ENCODE measurements at places on chromosomes 7 and 10.
A peak's percentile ranks its signal among the peaks of the same experiment; 100 is the strongest.

GRCh38 chr10:115093286-115093775 is at the start of gene ATRNL1:
ATRNL1 (plus strand) TSS chr10:115093365; CDS start chr10:115093751, 386 bp downstream.
- DNase-seq: peak; percentile 57

- DNase-seq: no peak
Measured at GRCh38 chr7:130135208-130136205, 65.2 kb downstream of the KLHDC10 start.

GRCh38 chr10:17418249-17418648 is 36.1 kb downstream of the ST8SIA6 start:
- no peak for DNase-seq

DNA sequence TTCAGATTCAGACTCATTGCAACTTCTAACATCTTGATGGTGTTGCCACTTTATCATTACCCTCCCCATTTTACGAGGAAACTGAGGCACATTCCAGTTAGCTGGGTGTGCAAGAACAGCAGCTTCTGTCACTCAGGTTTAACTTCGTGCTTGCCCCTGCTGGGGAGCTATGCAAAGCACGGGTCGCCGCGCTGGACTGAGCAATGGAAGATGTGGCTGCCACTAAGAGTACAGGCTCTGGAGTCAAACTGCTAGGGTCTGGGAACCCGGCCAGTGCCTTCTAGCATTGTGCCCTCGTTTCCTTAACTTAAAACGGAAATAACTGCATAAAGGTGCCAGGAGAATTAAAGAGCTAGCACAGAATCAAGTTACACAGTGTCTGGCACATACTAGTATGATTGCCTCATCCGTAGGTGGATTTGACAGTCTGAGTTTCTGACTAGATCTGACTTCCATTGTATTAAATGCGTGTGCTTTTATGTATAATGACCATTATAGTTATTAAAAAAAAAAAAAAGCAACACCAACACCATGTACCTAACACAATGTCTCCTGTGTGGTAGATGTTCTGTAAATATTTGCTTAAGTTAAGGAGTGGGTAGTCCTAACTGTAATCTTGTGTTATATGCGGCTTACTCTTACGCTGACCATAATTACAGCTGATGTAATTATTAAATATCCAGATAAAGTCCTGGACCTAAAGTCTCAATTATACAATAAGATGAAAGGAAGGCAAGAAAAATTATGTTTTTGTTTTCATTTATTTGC is 842 bp downstream of the ZNF22 start:
- peak; percentile 81 for DNase-seq

GRCh38 chr10:71971769-71972555 is 7.8 kb downstream of the CHST3 start:
- no peak for DNase-seq

- DNase-seq: no peak
Measured at GRCh38 chr7:107254398-107254985, 85.7 kb downstream of the HBP1 start.

DNA sequence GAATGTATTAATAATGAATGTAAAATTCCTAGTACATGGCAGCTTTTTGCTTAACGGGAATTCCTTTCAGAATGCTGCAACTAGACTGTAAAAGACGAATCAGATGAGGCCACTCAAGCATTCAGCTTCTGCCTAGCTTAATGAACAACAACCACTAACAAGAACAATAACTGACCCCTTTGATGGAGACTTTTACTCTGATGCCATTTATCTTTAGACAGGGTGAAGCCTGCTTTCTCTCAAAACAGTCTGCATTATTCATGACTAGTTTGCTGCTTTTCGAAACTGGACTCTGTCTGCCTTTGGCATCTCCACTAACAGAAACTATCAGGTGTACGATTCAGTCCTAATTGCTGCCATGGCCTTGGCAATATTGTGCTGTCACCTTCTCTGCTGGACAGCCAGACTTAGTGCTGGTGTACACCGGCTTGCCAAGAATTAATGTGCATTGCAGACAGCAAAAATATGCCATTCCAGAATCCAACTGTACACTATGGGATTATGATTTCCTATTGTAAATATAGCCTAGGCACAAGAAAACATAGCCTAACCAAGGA is 295.5 kb upstream of the CDC14C start:
- no peak for DNase-seq

- no peak for DNase-seq
Measured at GRCh38 chr10:45495438-45496152, 121.6 kb downstream of the ALOX5 start.

DNA sequence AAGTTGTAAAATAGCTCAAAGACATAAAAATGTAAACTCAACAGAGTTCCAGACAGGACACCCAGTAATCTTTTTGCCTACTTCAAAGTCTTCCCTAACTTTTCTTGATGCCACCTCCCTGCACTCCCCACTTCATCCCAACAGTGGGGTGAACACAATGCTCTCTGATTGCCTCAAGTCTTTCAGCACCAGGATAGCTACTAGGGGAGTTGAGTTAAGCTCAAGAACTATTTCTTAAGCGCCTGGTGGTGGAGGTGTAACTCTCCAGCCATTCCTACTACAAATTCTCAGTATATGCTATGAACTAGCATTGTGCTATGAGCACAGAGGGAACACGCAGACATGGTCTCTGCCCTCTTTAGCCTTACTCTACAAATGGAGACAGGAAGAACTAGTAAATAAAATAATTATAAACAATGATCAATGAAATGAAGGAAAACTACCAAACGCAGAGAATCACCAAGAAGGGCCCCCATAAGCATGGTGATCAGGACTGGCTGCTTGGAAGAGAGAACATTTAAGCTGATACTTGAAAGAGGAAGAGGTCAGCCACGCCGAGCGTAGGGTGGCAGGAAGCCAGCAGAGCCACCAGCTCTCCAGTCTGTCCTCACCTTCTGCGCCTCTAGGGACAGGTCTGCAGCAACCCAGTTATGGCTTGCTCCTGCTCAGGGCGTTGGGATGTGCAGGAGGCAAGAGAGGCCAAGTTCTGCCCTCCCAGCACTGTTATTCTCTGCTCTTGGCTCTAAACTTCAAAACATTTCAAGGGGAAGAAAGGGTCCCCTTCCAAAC is 16.7 kb upstream of the FRA10AC1 start:
- no peak for DNase-seq

DNA sequence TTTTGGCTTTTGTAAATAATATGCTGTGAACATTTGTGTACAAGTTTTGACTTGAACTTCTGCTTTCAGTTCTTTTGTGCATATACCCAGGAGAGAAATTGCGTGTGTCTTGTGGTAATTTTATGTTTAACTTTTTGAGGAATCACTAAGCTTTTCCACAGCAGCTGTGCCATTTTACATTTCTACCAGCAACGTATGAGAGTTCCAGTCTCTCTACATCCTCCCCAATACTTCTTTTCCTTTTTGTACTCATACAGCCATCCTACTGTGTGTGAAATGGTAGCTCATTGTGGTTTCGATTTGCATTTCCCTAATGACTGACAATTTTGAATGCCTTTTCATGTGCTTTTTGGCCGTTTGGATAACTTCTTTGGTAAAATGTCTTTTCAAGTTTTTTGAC is 66.3 kb upstream of the INHBA start:
- no peak for DNase-seq

DNA sequence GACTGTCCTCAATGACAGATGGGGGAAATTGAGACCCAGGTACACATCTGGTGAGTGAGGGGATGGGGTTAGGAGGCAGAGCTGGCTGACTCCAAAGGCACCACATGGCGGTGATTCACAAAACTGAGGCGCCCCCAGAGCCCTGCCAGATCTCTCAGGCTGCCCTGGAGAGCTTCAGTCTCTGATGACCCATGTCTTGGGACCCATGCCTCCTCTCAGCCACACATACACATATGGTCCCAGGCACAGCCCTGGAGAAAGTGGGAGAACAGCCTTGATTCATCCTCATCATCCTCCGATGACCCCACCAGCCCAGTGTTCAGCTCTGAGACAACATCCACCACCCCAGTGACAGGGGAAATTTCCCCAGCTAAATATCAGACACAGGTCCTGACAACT is 426.0 kb downstream of the RPS24 start:
- DNase-seq: no peak

DNA sequence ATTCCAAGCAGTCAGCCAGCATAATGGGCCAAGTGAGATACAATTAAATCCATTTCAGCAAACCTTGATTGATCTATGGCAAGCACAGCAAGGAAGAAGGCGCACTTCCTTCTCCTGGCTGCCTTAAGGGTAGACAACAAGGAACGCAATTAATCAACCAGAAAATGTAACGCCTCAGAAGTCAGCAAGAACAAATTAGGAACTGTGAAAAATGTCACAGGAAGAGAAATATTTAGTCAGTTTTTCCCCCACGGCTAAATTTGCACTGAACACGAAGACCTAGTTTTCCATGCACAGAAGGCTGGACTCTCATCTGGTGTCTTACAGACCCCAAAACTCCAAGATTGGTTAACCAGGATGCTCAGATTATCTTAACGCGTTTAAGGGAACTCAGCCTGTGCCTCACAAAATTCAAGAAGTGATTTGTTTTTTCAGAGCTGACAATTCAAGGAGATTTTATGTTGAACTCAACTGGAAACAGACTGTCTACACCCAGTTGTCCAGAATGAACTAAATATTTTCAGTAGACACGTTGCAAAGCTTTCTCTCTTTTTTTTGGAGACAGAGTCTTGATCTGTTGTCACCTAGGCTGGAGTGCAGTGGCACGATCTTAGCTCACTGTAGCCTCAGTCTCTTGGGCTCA is 14.2 kb downstream of the SNX8 start:
- DNase-seq: no peak

DNA sequence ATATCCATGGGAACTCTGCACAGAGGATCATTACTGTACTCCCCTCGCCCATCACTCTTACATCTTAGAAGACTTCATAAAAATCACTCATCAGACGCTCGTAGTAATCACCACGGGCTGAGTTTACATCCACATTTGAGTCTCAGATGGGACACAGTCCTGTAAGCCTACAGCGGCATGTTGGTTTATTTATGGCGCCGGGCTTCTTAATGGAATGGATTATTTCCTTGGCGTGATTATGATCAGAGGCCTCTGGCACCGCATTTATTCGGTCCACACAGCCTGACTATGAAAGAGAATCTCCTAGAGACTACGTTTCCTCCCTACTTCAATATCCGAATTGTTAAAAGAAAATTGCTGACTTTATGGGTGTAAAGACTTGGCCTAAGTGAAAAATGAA is 123.5 kb upstream of the FRMD4A start:
- no peak for DNase-seq

DNA sequence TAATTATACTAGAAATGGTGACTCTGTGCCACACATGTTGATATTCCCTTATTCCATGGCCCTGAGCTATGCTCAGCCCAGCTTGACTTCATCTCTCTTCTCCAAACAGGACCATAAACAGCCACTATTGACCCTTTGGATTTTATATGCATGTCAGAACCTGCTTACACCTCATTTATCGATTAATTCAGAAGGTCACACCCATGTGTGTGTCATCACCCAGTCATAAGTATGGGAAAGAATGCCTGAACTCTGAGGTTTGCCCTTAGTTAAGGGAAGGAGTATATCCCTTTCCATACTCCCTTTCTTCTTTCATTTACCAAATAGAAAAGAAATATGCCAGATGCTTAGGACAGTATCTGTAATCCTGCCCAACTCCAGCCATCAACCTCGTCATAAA is 602.3 kb downstream of the SORCS3 start:
- DNase-seq: no peak

DNA sequence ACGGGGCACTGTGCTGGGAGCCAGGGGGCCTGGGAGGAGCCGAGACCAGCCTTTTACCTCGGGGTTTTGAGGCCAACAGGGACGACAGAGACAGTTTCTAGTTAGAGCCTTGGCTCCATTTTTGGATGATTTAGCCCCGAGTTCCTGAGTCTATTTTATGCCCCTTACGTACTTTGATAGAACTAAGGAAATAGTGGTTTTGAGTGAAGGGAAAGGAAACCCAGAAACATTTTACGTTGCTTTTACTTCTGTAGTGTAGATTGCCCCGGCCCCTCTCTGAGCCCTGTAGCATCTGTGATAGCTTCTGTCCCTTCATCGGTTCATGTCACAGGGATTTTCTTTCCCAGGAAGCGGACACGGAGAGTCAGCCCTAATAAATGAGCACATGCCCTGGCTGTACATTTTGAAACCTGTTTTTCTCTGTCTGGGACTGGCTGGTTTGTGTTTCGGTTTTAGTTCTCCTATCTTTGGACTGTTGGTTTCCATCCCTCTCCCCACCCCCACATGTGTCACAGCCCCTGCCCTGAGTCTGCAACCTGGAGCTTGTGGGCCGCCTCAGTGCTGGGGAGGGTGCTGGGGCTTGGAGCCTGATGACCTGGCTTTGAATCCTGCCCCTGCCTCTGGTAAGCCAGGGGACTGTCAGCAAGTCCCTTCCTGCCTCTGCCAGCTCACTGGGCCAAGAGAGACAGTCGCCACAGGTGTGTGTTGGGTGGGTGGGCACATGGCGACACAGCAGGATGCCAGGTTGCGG is 6.9 kb upstream of the ORAI2 start:
- DNase-seq: no peak

GRCh38 chr10:118551535-118552100 is 43.8 kb downstream of the PRLHR start:
- no peak for DNase-seq

GRCh38 chr7:25083201-25083600 is 41.9 kb downstream of the CYCS start:
- DNase-seq: no peak

Measured in right hindlimb (tissue), 1 donor.